ENCODE measurements at places on chromosomes 2 and 18.

- DNase-seq, result no peak
Observed at GRCh38 chr2:8520791-8521344, 161.0 kb upstream of the ID2 start.

DNA sequence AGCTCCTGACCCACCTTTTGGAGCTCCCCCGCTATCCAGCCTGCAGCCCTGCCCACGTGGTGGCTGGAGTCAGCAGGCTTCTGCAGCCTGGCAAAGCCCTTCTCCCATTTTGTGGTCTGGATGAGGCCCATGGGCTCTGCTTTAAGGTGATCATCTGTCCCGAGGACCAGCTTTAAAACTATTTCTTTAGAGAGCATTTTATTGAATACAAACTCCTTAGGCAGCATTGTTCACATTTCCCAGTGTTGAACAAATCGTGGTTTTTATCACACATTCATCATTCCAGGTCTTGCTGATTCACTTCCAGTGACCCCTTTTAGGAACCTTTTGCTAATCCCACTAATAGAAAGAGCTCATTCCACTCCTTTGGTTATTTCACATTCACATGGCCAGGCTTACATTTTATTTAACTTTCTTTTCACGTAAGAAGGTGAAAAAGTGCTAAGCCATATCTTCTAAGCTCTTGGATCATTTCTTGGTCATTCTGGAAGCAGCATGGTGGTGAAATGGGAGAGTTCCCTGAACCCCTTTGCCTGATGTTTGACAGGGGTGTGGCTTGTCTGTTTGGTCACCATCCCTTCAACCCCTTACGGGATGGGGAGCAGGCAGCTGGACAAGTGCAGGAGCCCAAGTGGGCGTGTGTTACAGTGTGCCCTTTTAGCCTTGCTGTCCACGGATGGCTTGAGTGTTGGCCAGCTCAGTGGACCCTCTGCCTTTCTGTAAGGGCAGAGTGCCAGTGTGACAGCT is 80.4 kb upstream of the RAPGEF4 start:
- DNase-seq, result no peak

- no peak for DNase-seq
Observed at GRCh38 chr2:42404676-42405075, 43.7 kb upstream of the COX7A2L start.

DNA sequence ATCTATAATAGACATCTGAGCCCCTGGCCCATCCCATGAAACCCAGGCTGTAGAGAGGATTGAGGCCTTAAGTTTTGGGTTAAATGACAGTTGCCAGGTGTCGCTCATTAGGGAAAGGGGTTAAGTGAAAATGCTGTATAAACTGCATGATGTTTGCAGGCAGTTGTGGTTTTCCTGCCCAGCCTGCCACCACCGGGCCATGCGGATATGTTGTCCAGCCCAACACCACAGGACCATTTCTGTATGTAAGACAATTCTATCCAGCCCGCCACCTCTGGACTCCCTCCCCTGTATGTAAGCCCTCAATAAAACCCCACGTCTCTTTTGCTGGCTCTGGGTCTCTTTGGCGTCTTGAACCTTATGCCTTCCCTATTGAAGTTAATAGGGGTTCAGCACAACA is 110.7 kb downstream of the XRCC5 start:
- DNase-seq, result peak; percentile 60

GRCh38 chr2:8574196-8575037 is 107.4 kb upstream of the ID2 start:
- DNase-seq, result no peak

- peak; percentile 21 for DNase-seq
Observed at GRCh38 chr2:31286230-31286629, 52.3 kb downstream of the EHD3 start.

DNA sequence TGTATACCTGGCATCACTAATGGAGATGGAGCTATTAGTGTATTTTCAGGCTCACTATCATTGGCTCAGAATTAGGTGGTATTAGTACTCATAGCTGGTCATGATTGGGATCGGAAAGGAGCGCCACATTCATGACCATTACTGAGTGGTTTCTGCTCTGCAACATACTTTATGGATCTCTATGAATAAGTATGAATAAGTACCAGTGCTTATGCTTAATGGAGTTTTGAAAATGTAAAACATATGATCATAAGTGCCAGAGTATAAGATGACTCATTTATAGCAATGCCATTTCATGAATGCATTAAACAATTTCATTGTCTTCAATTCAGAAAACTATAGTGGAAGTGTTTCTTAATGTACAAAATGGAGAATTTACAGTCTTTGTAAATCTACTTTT is 156.7 kb downstream of the GALNT3 start:
- DNase-seq, result no peak

- DNase-seq, result no peak
Observed at GRCh38 chr18:23631746-23632145, 31.0 kb downstream of the ANKRD29 start.

DNA sequence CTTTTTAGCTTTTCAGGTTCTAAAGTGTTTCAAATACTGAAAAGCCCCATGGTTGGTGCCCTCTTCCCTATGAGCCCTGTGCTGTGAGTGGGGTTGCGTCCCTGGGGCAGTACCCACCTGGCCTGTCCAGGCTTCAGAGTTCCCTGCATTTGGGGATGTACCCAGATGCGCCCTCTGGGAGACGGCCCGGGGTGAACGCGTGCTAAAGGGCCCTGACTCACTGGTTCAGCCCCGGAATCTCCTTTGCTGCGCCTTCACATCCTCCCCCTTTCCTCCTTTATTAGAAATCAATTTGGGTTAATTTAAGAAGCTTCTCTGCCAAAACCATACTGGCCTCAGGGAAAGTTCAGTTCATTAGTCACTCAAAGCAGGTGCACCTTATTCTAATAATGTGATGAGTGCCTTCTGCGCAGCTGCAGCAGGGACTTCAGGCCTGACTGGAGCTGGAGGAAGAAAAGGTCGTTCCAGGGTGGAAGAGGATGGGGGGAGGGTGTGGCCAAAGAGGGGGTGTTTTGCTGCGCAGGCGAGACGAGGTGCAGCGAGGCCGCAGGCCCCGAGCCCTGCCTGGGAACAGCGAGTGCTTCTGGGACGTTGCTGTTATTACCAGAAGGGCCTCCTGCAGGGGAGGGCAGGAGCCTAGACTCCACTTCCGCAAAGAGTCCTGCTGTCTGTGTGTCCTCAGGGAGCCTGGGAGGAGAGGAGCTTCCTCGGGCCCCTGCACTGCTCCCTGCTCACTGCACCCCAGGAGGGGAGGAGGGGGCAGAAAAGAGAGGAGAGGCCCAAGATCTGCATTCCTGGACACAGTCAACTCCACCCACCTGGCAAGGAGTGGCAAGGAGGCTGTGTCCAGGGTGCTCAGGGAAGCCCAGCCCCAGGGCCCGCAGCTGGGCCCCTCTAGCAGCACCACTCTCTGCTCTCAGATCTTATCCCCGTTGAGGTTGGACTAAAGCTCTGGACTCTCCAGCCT is 223.2 kb upstream of the PXDN start:
- no peak for DNase-seq

DNA sequence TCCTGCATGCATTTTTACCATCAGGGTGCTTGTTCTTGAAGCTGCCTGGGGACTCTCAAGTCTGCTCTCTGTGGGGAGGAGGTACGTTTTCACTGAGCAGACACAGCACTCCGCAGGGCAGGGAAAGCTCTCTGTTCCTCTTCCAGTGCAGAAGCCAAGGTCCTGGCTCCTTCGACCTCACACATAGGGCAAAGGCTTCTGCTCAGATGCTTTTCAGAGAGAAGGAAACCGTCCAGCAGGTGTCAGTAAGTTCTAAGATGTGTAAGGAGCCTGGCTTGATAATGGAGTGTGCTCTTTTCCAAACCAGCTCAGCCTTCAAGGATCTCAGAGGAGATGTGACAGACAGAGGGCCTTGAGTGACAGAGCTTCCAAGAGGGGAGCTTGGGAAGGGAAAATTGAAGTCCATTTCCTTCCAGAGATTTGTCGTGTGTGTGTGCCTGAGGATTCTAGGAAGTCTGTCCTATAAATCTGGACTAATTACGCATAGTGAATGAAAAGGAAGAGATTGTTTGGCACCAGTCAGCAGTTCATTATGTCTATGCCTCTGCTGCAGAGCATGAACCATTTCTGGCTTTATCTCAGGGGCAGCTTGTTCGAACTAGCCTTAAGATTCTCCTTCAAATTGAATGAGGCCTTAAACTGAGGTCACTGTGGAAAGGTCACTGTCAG is 67.3 kb upstream of the UPP2 start:
- peak; percentile 87 for DNase-seq

GRCh38 chr18:25915907-25916306 is 174.5 kb downstream of the SS18 start:
- peak; percentile 19 for DNase-seq

DNA sequence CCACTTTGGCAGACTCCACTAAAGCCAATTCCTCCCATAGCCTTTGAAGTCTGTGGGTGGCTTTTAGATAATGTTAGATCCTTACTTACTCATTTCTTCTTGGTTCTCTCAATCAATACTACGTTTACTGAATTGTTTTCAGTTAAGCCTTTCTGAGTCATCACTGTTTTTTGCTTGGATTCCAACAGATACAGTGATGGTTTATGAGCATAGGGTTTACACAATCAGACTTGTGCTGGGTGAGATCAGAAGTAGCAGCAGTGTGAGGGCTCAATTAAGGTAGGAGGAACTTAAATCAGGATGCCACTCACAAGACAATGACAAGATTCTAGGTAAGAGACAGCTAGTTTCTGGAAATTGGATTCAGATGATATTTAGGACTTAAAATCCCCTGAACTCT is 297.7 kb upstream of the DOK6 start:
- no peak for DNase-seq

- no peak for DNase-seq
Observed at GRCh38 chr2:229703909-229704630, 10.3 kb downstream of the DNER start.

DNA sequence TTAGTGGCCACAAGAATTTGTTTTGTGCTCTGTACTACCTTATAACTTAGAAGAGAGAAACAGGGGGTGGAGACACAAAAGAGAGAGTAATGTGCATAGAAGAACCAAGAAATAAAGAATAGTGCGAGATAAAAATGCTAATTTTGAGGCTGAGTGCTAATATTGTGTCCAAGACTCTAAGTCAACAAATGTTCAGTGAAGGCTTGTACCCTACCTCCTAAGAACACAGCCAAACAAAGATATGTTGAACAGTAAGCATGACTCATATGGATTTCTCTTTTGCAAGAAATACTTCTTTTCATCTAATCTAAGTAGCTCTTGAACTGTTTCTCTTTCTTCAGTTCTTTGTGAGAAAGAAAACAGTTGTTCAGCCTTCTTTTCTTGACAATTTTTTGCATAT is 45.2 kb downstream of the GAREM1 start:
- no peak for DNase-seq

DNA sequence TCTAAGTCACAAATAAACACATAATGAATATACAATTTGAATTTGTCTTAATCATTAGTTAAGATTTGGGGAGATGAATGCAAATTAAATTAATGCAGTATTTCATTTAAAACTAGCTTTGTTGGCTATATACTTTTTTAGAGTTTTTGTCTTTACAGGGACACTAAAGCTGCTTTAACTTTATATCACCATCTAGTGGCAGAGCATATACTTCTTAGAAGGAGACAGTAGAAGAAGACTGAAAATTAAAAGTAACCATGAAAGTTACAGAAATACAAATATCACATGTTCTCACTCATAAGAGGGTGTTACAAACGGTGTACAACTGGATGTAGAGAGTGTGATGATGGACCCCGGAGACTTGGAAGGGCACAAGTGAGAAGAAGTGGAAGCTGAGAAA is 268.3 kb upstream of the NETO1 start:
- DNase-seq, result peak; percentile 46

DNA sequence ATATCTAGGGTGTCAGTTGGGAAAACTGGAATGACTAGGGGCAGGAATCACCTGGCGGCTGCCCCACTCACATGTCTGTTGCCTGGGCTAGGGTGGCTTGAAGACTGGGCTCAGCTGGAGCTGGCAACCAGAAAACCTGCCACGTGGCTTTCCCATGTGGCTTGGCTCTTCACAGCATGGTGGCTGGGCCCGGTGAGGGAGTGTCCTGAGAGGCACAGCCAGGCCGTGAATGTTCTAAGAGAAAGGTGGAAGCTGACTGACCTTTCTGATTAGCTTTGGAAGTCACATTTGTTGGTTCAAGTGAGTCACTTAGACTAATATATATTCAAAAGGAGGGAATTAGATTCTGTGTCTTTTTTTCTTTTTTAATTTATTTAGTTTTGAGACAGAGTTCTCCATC is 22.7 kb downstream of the SP5 start:
- DNase-seq, result no peak

DNA sequence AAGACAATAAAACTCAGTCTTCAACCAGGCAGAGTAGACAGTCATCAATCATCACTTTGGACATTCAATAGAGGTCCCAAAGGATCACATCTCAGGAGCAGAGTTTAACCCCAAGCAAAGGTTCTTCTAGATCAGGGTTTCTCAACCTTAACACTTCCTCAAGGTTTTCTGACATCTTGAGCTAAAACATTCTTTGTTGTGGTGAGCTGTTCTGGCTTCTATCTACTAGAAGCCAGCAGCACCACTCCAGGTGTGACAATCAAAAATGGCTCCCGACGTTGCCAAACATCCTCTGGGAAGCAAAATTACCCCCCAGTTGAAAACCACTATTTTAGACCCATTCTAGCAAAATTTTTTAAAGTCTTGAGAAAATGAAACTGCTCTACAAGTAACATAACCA is 22.0 kb downstream of the RTTN start:
- DNase-seq, result no peak

DNA sequence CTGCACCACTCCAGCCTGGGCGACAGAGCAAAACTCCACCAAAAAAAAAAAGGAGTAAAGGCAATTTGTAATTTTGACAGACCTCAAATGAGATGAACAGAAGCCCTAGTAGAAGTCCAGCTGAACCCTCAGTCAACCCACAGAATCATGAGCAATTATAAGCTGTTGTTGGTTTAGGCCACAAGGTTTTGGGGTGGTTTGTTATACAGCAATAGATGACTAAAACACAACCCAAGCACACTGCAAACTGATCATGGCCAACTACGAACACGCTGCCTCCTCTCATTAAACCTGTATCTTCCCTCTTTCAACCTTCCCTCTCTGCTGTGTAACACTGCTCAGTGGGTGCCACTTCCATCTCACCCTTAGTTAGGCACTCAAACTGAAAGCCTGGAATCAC is 22.1 kb downstream of the AAK1 start:
- no peak for DNase-seq

DNA sequence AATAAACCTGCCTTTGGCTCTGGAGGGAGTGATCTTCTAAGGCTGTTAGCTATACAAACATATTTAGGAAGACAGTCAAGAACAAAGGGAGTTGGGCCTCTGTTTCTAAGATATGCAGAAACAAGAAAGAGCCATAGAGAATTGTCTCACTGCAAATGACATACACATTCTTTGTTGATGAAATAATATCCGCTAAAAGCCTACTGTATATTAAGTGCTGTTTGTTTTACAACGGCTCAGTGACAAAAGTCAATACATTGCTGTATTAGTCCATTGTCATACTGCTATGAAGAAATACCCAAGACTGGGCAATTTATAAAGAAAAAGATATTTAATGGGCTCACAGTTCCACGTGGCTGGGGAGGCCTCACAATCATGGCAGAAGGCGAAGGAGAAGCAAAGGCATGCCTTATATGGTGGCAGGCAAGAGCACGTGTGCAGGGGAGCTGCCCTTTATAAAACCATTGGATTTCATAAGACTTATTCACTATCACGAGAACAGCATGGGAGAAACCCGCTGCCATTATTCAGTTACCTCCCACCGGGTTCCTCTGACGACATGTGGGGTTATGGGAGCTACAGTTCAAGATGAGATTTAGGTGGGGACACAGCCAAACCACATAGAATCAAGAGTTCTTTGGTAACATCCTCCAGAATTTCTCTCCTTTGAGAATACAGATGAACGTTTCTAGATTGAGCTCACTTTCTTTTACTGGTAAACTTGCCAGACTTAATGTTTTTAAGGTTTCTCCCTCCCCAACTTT is 157.8 kb downstream of the PIK3C3 start:
- DNase-seq, result peak; percentile 26

- peak; percentile 41 for DNase-seq
Observed at GRCh38 chr2:184646177-184646576, 47.8 kb downstream of the ZNF804A start.

Measured in hematopoietic multipotent progenitor cell treated with erythropoietin and hydrocortisone succinate and interleukin-3 and kit ligand, for 4 days (in vitro differentiated cells).